ENCODE measurements at places on chromosomes 1 and 21.
A peak's percentile ranks its signal among the peaks of the same experiment; 100 is the strongest.

DNA sequence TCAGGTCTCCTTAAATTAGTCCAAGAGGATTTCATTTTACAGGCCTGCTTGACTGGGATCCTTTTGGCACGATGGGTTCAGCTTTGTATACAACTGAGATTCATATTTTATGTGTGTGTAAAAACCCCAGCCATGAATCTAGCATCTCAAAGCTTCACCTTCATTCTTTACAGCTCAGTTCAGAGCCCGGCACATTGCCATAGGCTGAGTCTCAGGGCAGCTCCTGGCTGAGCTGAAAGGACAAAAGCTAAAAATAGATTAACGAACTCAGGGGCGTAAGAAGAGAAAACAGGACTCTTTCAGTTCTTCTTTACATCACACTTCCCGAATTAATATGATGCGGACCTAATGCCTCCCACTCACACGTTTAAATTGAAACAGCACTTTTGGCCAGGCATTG lies 262.8 kb upstream of the PBX1 start:
- DNase-seq: no peak

DNA sequence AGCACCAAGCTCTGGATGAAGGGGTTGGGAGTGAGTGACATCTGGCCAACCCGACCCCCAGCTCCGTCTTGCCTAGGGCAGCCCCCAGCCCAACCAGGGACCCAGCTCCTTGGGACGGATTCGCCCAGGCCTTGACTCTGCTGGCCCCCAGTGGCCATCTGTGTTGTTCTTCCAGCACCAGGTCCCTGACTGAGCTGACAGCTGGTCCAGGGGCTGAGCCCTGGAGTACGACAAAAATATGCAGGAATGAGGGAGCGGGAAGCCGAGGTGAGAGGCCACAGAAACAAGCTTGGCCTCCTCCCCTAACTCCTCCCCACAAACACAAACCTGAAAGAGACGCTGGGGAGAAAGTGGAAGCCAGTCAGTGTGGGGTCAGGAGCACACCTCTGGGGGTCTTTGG lies 55.0 kb upstream of the PAX7 start:
- DNase-seq: peak; percentile 12

DNA sequence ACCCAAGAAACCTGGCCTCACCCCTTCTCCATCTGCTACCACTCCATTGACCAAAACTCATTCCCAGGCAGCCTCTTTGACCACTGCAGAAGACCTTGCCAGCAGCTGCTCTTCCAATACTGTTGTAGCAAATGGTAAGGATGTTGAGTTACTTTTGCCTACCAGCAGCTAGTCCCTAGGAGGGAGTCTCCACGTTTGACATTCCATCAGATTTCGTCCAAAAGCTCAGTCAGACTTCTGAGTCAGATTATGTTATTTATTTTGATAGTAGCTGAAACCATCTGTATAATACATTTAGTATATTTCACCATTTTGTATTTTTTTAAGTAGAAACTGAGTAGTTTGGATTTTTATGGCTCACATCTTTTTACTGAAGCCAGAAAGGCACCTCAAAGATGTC lies 51.5 kb upstream of the WNT2B start:
- no peak for DNase-seq

DNA sequence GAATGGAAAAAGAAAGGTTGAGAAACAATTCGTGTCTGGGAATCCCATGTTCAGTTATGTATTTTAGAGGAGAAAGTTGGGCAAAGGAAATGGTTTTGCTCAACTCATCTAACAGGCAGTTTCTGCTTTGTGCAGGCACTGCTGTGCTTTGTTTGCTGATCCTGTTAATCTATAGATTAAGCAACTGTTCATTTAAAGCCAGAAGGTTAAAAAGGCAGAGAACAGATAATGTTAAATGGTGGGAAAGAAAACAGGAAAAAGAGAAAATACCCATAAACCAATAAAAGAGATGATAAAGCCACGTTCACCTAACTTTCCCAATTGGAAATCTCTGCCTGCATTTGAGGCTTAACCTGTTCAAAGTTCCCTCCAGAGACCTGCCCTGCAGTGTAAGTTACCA lies 70.0 kb downstream of the APP start:
- no peak for DNase-seq

GRCh38 chr21:35375115-35375514 lies 326.0 kb upstream of the RUNX1 start:
- DNase-seq: no peak

DNA sequence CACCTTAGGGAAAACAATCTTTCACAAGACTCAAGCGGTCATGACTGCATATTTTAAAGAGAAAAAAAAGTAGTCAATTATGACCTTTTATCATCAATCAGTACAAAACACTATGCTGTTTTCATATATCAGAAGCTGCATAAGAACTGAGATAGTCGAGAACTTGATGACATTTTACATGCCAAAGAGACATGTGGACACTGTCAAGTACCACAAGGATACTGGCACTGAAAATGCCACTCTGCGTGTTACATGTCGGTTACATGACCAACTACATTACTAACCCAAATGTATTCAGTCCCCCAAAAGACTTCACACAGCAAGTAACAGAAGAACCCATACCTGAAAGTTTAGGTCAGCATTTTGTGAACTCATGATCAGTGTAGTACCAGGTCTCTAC lies 975.0 kb upstream of the ADGRL4 start:
- DNase-seq: no peak
